ENCODE measurements at places on chromosomes 5 and 9.

- DNase-seq: no peak
These were observed 13.5 kb upstream of the DRD1 start for GRCh38 chr5:175457466-175457865.

GRCh38 chr9:125043631-125044030 is 99.7 kb downstream of the SCAI start:
- no peak for DNase-seq

DNA sequence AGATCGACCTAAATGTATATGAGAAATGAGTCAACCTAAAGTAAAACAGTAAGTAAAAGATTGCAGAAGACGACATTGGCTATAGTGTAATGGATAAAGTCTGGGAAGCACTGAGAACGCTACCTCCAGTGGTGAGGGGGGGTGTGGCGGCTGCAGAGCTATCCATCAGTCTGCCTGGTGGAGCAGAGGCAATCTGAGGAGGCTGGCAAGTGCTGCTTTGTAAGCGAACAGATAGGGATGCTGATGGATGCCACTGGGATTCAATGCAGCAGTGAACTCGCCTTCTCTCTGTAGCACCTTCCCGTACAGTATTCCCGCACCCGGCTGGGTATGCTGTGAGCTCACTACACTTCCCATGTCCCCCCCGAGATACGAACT is 261.5 kb downstream of the NSG2 start:
- DNase-seq: no peak

- DNase-seq: no peak
These were observed 70.9 kb downstream of the TRIO start for GRCh38 chr5:14213813-14214585.

DNA sequence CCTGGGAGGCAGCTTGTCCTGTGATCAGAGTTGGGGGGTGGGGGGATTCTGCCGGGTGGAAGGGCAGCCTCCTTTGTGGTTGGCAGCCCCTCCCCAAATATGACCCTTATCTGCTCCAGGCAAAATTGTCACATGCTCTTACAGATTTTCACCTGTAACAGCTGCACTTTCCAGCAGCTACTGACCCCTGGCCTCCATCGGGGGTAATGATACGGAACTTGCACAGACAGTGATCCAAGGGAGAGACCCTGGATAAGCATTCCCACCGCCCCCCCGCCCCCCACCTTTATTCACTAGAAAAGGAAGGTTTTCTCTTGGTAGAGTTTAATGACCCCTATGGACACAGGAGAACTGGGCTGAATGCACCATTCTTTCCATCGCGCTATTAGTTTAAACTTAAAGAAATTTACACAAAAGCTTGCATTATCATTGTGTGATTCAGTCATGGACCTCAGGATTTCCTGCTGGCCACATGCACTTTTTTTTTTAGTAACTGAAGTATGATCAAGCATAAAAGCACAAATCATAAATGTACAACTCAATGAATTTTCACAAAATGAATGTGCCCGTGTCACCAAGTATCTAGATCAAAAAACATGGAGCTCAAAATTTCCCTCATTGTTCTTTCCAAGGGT is 10.7 kb upstream of the ZBTB34 start:
- no peak for DNase-seq
